ENCODE measurements at places on chromosomes 6 and 20.

DNA sequence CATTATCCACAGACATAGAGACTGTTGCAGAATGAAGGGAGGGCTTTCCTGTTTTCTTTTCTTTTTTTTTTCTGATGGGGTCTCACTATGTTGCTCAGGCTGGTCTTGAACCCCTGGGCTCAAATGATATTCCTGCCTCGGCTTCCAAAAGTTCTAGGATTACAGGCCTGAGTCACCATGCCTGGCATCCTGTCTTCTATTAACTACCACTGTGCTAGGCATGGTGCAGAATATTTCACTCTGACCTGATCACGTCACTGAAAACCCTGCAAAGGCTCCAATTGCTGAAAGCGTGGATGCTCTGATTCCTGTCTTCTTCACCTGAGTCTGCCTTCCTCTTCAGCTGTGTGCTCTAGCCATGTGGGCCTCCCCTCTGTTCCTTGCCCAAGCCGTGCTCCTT, 8.5 kb upstream of the DNMT3B start:
- DNase-seq = no peak

DNA sequence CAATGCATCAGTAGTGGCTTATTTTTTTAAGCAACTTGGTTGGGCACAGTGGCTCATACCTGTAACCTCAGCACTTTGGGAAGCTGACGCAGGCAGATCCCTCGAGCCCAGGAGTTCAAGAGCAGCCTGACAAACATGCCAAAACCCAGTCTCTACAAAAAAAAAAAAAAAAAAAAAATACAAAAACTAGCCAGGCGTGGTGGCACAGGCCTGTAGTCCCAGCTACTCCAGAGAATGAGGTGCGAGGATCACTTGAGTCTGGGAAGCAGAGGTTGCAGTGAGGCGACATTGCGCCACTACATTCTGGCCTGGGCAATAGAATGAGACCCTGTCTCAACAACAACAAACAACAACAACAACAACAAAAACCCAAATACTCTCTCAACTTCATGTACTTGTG, 44.7 kb upstream of the XRN2 start:
- DNase-seq = no peak

DNA sequence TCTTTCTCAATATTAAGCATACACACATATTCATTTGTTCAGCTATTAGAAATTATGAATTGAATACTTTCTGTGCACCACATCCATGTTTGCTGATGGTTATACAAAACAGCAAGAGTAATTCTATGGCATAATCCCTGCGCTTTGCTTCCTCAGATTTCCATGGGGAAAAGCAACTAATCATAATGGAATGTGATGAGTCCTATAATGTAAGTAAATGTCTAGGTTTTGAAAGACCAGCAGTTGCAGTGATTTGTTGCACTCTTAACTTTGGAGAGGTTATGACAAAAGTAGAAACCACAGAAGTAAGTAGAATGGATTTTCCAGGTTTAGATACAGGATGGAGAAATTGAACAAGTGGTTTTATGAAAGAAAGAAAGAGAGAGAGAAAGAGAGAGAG, 652.1 kb downstream of the CBLN4 start:
- DNase-seq = no peak

DNA sequence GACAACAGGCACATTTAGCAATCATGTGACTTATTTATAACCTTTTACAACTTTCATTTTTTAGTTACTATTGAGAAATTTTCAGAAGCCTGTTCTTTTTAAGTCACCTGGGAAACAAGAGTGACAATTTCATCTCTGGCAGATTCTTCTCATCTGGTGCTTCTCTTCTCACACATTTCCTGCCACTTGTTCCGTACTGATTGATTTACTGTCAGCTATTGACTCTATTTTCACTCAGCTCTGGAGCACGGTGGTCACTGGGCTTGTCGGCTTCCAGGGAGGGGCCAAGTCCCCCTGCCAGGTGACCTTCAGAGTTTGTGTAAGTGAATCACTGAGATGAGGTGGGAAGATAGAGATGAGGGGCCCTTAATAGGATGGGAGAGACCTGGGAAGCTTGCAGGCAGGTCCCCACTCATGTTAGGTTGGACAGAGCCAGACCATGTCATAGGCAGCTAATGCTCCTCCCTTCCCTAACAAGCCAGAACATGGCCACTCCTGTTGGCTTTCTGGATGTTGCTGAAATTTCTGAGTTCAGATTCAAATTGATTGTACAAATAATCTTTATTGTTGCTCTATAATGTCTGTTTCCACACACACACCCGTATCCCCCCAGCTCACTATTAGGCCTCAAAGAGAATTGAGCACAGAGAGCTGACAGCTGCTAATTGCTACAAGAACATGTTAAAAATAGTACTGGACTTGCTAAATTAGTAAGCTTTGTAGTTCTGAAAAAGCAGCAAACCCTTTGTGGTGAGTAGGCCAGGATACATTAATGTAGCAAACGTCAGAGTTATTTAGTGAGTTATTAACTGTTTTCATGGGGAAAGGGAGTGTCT, 13.3 kb downstream of the DUSP22 start:
- no peak for DNase-seq

DNA sequence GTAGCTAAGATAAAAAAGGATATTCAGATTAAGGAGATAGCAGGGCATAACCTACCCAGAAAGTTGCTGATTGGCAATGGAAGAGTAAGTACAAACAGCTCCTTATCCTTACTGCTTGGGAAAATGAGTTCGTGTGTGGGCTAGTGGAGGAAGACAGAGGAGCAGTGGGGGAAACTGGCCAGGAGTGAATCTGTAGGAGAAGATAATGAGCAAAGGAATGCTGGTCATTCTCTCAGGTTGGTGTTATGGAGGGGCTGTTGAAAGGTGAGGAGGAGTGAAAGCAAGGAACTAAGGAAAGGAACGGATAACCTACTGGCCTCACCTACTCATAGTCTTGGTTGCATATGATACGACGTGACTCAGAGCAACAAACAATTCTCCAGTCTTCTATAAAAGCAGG, 7.3 kb upstream of the GJB7 start:
- no peak for DNase-seq

DNA sequence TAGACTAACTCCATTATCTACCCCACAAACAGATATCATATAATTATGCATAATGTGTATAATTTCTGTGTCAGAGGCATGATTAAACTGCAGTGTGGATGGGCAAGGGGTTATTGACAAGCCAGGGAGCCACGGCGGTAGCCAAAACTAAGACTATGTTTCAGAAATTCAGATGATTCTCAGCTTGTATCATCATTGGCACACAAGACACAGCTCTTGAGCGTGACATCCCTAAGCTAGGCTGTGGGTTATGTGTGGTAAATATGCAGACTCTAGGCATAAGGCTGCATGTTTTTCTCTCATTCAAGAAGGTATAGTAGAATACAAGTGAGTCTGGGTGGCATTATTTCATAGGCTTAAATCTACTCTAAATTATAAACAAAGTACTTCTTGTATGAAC, 154.3 kb downstream of the KLHL32 start:
- DNase-seq = no peak

DNA sequence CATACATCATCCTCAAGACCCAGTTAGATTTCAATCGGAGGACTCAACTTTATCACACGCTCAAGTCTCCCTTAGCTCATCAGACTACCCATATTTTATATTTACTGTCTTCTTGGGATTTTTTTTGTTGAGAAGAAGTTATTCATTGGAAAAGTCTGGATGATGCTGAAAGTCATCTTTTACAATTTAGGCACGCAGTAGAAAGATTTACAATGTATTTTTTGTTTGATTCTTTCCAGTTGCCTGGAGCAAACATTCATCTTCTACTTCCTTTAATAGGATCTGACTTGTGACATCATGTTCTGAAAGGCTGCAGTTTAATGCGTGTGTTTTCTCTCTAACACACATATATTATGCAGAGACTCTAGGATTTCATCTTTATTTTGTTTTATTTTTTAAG, 235.7 kb downstream of the DOK5 start:
- DNase-seq = no peak

- no peak for DNase-seq
Observed at GRCh38 chr6:143283887-143284645, 166.4 kb downstream of the ADAT2 start.

- no peak for DNase-seq
Observed at GRCh38 chr6:113875470-113875869, 18.3 kb downstream of the MARCKS start.

- no peak for DNase-seq
Observed at GRCh38 chr20:2244993-2245392, 50.8 kb upstream of the TGM3 start.

- DNase-seq = no peak
Observed at GRCh38 chr6:55729665-55730064, 145.7 kb downstream of the BMP5 start.

GRCh38 chr20:45968081-45968671, 3.8 kb downstream of the ZNF335 start:
- no peak for DNase-seq

DNA sequence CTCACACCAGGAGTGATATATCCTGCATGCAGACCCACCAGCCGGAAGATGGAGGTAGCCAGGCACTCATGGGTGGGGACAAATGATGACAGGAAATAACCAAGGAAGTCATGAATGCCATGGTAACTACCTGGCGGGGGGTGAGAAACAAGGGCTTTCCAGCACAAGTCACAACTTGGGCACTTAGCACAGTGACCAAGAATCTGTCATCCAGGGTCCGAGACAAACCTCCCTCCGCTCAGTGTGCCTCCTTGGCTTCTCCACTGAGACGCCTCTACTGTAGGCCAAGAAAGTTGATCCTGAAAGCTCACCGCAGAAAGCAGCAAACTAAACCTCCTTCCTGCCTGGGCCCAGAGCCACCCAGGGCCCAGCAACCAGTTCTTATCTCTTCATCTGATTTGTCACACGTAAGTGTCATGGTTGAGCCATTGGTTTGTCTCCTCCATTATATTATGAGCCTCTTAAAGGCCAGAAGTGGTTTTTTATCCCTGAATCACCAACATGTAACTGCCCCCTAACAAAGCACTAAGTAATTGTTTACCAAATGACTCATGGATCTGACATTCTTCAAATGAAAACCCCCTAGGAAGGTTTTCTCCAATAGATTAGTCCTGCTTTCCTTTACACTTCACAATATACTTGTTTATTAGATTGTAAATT, 84.3 kb upstream of the TAB2 start:
- DNase-seq = no peak

DNA sequence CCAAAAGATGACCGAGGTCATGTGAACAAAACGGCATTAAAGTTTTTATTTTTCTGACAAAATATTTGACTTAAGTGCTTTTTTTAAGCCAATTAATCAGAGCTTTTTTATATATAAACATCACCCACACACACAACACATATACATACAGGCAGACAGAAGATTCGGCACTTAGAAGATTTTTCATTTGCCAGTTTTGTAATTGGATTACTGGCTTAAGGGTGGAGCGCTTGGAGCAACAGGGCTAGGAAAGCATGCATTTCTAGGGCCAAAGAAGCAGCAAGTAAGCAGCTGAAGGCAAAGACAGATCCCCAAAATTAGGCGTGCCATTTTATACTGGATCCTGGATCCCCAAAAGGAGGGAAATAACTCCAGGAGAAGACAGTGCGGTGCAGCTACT, 30.3 kb downstream of the SAMD5 start:
- no peak for DNase-seq

DNA sequence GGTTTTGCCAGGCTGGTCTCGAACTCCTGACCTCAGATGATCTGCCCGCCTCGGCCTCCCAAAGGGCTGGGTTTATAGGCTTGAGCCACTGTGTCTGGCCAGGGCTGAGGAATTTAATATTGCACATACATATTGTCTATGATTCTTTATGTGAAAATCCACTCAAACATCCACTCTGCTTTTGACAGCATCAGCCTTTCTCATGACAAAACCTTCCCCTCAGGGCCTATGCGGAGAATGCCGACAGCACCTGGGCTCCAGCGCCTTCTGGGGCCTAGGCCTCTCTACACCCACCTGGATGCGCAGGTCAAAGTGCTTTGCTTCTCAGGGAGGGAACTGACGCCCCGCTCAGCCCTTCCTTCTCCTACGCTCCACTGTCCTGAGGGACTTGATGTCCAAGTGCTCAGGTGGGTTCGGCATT, 5.4 kb downstream of the RAMACL start:
- no peak for DNase-seq

Data from nucleus accumbens (tissue), 56 donors.